ENCODE measurements at places on chromosomes 7 and 10. TPM values are rescaled to one million over a fixed set of nuclear protein-coding genes. Genes with fewer than 3 reads are reported as not detected.

CPA2 gene
- total RNA-seq = not detected

DNA sequence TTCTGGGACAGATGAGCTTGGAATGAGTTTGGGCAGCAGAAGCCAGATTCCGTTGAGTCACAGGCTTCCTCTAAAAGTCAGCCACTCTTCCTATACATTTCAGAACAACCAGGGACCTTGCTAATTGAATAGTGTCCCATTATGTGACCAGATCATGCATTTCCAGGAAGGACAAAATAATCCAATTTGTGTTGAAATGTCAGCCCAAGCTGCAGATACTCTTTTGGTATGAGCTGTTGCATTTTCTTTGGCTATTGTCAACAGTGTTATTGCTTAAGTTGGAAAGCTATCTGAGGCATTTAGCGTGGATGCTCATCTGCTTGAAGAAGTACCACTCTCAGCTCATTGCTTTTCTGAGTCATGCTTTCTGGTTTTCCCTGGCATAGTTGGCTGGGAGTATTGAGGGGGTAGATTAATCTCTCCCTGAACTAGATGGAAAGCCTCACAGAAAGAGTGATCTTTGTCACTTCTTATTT is 223.7 kb upstream of the HABP2 start:
- DNase-seq = no peak

TAS2R3 gene
- total RNA-seq = 13.0 TPM

TLX1 gene
- total RNA-seq = not detected

DNA sequence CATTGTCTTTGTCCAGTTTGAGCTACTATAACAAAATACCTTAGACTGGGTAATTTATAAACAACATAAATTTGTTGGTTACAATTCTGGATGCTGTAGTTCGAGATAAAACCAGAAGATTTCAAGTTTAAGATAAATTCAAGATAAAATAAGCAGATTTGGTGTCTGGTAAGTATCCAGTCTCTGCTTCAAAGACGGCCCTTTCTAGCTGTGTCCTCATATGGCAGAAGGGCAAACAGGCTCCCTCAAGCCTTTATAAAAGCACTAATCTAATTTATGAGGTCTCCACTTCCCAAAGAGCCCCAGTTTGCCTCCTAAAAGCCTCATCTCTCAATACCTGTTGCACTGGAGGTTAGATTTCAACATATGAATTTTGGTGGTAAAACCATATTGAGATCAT is 31.1 kb upstream of the SGCE start:
- no peak for DNase-seq

- DNase-seq = no peak
These were observed 21.4 kb upstream of the IMPDH1 start for GRCh38 chr7:128431221-128431620.

- no peak for DNase-seq
These were observed 36.1 kb downstream of the UBTD1 start for GRCh38 chr10:97534746-97535367.

DNA sequence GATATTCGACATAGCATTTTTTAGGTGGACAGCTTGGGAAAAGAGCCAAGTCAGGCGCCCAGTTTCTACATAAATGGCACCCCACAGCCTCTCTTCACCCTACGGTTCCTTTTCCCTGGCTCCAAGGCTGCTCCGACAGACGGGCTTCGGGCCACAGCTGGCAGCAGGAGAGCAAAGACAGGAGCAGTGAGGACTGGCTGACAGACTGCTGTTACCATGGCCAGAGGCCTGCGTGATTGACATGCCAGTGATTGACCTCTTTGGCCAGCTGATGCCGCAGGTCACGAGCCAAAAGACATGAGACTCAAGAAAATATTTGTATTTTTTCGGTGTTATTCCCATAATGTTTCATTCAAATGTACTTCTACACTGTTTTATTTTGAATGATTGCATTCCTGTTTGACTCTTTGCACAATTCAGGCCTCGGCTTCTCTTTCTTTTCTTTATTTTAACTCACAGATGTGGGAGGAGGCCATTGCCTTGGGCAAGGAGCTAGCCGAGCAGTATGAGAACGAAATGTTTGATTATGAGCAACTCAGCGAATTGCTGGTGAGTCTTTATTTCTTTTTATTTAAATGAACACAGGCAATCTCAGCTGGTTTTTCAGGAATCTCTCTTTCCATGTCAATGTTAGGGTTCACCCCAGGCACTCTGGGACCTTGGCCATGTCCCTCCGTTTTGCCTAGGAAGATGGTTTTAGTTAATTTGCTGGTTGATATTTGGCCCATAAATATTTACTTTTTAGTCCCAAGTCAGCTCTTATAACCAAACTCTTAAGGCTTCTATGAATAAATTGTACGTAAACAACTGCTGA is 146.3 kb upstream of the NPS start:
- DNase-seq = no peak

SLC29A3 gene
- 9.6 TPM for total RNA-seq

- DNase-seq = no peak
These were observed 202.0 kb downstream of the MAD1L1 start for GRCh38 chr7:2030475-2031450.

GRCh38 chr7:72266771-72267170 is 145.4 kb downstream of the CALN1 start:
- no peak for DNase-seq

DNA sequence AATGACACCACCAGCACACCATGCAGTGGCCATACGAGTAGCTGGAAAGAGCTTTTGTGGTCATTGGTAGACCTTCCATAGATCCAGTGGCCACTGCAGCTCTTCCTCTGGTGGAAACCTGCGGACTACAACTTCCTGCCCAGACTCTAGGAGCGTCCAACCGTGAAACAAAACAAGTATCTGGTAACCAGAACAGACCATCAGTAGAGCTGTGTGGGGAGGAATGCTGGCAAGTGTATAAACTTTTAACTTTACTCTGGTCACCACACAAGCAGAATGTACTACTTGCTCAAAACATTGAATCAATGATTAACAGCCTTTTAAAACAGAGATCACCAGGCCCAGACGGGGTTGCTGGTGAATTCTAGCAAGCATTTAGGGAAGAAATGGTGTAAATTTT is 154.7 kb upstream of the DGKB start:
- no peak for DNase-seq

P4HA1 gene
- total RNA-seq = 71.0 TPM

GRCh38 chr7:143015926-143016490 is 10.9 kb downstream of the OR9A2 start:
- no peak for DNase-seq

DNA sequence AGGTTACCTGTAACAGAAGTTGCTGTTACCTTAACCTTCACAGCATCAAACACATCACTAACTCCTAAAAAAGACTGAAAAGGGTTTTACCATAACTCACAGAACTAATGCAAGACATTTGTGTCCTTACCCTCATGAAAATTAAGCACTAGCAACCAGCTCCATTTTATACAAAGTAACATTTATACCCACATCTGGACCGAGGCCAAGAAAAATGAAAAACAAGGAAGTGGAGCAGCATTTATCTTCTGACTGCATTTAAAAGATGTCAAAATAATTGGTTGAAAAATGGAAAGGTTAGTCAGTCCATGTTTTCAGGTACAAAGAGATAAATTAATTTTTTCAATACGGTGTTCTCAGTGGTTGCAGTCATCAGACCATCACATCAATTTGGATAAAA is 3.1 kb upstream of the RBP4 start:
- no peak for DNase-seq

CPVL gene
- total RNA-seq = 18.1 TPM

- DNase-seq = no peak
These were observed 48.6 kb downstream of the NCAPG2 start for GRCh38 chr7:158655931-158656441.

GRCh38 chr7:83060218-83060617 is 102.5 kb downstream of the PCLO start:
- no peak for DNase-seq

DNA sequence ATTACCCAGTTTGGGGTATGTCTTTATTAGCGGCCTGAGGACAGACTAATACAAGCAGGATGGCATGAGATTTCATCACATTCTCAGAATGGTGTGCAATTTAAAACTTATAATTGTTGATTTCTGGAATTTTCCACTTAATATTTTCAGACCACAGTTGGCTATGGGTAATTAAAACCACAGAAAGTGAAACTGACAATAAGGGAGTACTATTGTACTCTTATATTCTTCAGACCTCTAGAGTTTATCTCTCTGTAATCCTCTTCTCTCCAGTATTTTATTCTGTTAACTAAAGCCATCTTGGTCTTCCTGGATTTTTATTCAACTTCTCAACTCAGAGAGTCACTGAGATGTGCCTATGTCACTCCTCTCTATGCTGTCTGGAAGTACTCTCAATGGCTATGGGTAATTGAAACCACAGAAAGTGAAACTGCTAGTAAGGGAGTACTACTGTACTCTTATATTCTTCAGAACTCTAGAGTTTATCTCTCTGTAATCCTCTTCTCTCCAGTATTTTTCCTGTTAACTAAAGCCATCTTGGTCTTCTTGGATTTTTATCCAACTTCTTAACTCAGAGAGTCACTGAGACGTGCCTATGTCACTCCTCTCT is 118.3 kb downstream of the PPP1R17 start:
- no peak for DNase-seq

- DNase-seq = no peak
These were observed 43.2 kb upstream of the KCNMA1 start for GRCh38 chr10:77680811-77681210.

GRCh38 chr7:44724276-44724675 is 24.4 kb upstream of the ZMIZ2 start:
- DNase-seq = no peak

TNS3 gene
- 120 TPM for total RNA-seq

DNA sequence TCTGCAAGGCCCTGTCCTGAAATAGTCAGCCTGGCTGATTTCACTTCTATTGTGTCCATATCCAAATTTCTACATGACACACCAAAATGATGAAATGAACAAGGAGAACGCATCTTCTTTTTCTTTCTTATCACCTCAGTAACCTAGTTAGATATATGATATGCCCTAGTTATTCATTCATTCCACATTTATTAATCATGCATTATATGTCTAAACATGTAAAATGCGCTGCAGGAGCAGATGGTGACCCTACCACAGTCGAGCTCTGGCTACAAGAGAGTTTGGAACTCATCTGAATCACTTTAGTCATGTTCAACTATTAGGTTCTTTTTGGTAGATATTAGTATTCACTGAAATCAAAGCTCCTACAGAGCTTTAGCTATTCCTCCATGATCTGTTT is 31.8 kb upstream of the VPS41 start:
- DNase-seq = no peak

DNA sequence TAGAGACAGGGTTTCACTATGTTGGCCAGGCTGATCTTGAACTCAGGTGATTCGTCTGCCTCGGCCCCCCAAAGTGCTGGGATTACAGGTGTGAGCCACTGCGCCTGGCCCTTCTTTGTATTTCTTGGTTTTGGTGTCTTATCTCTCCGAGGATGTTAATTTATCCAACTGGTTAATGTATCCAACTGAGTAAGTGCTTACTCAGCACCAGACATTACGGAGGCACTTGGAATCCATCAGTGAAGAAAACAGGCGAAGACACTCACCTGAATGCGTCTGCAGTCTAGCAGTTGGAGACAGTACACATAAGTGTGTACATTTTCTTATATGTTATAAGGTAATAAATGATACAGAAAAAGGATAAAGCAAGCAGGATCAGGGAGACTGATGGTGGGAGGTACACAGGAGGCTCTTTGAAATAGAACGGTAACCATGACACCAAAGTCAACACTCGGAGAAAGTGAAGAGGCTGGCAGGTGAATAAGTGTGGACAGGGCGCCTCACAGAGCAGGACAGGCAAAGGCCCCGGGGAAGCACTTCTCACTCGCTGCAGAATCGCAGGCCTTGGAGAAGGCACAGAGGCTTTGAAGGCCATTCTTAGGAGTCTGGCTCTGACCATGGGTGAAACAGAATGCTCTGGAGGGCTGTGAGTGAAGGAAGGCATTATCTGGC is 73.1 kb downstream of the LANCL2 start:
- peak; percentile 40 for DNase-seq

PDZD7 gene
- 1.3 TPM for total RNA-seq

DNA sequence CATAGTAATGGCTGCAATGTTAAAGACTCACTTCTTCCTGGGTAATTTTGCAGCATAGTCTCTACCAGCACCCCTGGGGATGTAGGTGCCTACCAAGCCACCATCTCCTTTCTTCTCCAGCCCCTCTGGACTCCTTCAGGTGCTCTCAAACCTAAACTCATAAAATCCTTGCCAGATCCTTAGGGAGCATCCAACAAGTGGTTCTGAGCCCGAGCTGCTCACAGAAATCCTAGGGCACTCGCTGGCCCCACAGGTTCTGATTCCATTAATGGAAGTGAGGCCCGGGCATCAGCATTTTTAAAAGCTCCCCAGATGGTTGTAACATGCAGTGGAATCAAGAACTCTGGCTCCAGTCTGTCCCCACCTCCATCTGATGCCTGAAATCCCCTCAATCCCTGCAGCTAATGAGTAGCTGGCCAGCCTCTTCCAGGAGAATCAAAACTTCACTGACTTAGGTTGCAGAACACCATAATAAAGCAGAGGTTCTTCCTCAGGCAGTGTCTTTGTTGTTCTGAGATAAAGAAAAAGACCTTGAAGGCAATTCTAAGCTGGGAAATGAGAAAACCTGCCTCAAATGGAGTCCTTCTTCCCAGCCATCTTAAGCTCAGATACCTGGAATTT is 336.8 kb downstream of the KCNMA1 start:
- no peak for DNase-seq

DNA sequence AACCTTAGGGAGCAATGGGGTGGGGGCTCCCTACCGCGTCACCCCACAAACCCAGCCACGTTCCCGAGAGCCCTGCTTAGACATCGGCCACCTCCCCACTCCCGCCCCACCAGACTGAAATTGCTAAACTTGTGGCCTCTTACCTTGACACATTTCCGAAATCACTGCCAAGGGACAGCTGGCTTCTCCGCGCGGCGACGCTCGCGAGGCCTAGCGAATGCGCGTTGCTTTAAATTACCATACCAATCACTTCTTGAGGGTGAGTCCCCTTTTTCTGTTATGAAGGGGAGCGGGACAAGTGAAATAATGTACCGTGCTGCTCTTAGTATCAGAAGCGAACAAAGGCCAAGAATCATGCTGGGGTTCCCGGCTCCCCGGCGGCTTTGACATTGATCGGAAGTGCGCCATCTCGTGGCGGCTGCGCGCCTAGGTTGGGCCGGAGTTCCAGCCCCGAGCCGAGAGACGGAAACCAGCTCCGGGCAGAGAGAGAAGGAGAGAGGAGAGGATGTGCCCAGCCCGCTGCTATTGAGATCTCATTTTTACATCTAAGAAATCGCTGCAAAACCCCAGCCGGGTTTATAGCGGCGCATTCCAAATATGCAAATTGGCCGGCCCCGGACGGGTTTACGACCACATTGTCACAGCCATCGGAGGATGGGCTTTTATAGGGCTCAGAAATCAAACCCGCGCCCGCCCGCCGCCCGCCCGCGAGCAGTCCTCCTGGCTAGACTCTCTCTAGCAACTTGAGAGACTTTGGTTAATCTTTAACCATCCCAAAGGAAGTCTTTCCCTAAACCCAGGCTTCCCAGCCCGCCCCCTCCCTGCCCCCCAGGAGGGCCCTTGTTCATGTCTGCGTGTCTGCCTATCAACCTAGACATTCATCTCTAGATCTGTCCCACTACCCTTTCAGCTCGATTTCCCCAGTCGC is 5.3 kb downstream of the HOXA11 start:
- peak; percentile 83 for DNase-seq

GRCh38 chr7:44471850-44472249 is 18.6 kb downstream of the NUDCD3 start:
- no peak for DNase-seq

FEZF1 gene
- 0.18 TPM for total RNA-seq

GRCh38 chr10:126518218-126519080 is 130.2 kb upstream of the ADAM12 start:
- no peak for DNase-seq

GRCh38 chr10:2881720-2882620 is 185.4 kb upstream of the PFKP start:
- peak; percentile 21 for DNase-seq

Data from lung (tissue), 17 donors.